ENCODE measurements at places on chromosomes 16 and 17. TPM values are rescaled to one million over a fixed set of nuclear protein-coding genes. Genes with fewer than 3 reads are reported as not detected.

The CORO6 gene
- 93.5 TPM for total RNA-seq

The PVALEF gene
- total RNA-seq: not detected

The FBXO47 gene
- not detected for total RNA-seq

The ITGAL gene
- total RNA-seq: 1.5 TPM

The CIITA gene
- 9.1 TPM for total RNA-seq

The FAM20A gene
- 4.2 TPM for total RNA-seq

The CACNG5 gene
- not detected for total RNA-seq

- DNase-seq: no peak
These were observed 288.9 kb upstream of the CDH11 start for GRCh38 chr16:65410801-65411200.

DNA sequence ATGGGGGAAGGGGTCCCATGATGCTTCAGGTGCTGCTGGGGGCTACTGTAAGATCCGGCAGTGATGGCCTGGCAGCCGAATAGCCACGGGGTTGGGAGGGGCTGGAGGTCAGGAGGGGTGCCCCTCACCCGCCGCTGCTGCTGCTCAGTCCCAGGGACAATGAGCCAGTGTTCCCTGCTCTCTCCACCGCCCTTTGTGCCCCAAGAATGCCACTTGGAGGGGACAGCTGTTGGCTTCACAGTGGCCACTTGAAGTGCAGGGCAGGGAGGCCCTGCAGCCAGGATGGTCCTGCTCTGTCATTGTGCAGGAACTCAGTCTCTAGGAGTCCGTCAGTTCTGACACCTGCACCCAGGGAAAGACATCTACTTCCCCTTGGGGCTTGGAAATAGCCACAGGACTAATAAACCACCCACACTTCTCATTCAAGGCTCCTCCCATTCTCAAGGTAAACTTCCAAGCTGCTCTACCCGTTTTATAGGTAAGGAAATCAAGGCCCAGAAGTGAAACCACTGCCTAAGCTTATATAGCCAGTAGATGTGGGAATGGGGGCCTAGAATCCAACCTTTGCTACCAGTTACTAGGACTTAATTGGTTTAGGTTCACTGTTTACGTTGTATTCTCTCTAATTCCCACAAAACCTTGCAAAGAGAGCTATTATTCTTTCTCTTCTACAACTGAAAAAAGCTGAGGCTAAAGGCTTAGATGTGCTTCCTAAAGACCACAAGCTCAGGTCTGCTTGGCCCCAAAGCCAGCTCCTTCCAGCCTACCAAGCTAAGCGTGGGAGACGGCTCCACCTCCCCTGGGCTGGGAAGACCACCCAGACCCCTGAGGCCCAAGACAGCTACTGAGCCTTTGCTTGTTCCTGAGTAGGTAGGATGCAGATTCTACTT lies 6.2 kb upstream of the CPSF4L start:
- peak; percentile 28 for DNase-seq

GRCh38 chr16:55351936-55352335 lies 27.9 kb downstream of the IRX6 start:
- DNase-seq: no peak

- no peak for DNase-seq
These were observed 642 bp upstream of the NEUROD2 start for GRCh38 chr17:39608142-39608981.

DNA sequence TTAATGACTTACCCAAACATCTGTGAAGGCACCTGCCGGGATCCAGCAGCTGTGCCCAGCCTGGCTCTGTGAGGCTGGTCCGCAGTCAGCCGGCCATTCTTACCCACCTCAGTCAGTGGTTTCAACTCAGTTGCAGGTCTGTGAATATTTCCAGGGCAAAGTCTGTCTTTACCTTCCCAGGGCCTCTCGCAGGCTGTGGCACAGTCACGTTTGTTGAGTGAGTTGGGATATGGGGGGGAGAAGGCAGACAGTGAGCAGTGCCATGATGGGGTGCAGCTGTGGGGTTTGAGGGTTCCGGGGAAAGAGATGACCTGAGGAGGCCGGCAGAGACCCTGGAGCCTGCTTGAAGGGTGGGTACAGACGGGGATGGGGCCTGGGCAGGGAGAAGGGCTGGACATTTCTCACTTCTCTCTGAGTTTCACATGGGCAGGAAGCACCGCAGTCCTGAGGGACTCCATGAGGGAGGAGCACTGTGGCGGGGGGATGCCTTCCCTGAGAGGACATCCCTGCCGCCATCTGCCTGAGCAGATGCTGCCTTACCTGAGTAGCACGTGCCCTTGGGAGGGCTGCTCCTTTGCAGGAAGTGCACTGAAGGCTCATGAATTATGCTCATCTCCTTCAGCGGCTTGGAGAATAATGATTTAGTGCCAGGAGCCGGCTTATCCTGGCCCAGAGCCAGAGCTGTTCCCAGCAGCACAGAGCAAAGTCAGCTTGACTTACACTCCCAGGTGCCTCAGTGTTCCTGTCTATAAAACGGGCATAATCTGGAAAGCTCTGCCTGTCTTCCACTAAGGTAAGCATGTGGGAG lies 48.1 kb downstream of the KSR1 start:
- no peak for DNase-seq

GRCh38 chr17:49928126-49928800 lies 40.7 kb upstream of the DLX4 start:
- no peak for DNase-seq

GRCh38 chr16:88758227-88758943 lies 26.6 kb downstream of the PIEZO1 start:
- DNase-seq: no peak

GRCh38 chr17:8961829-8962228 lies 3.7 kb downstream of the PIK3R5 start:
- no peak for DNase-seq

All from right cardiac atrium (tissue), 5 donors.